ENCODE measurements at places on chromosomes 6 and 20. TPM values are rescaled to one million over a fixed set of nuclear protein-coding genes. Genes with fewer than 3 reads are reported as not detected.
A peak's percentile ranks its signal among the peaks of the same experiment; 100 is the strongest.

Gene WFDC10B
- not detected for total RNA-seq

Gene HDGFL1
- total RNA-seq, result not detected

Gene HLA-G
- 1.1 TPM for total RNA-seq

Gene RHAG
- not detected for total RNA-seq

Gene ALDH5A1
- 13.6 TPM for total RNA-seq

Gene FUT9
- 0.13 TPM for total RNA-seq

Gene GLP1R
- 0.95 TPM for total RNA-seq

Gene FAXC
- total RNA-seq, result 4.2 TPM

Gene PRL
- total RNA-seq, result not detected

Gene VNN1
- 0.38 TPM for total RNA-seq

Gene UBR2
- total RNA-seq, result 18.5 TPM

Gene MUCL3
- not detected for total RNA-seq

Gene CTAGE9
- not detected for total RNA-seq

Gene PPIL6
- 4.5 TPM for total RNA-seq

GRCh38 chr20:2264118-2264517, 31.7 kb upstream of the TGM3 start:
- no peak for DNase-seq
- H3K27me3 ChIP-seq, result peaks cover 3% of the 10 kb centered on the region
- H3K27ac ChIP-seq, result no peak overlapping the region
- no peak overlapping the region for H3K4me3 ChIP-seq
- H3K36me3 ChIP-seq, result no peaks in the 10 kb centered on the region
- peaks cover 6% of the 10 kb centered on the region for H3K4me1 ChIP-seq

GRCh38 chr20:24771542-24772061, 177.5 kb upstream of the CST7 start:
- H3K4me3 ChIP-seq, result no peak overlapping the region
- H3K27ac ChIP-seq, result no peak overlapping the region
- H3K36me3 ChIP-seq, result no peaks in the 10 kb centered on the region
- peak; percentile 53 for DNase-seq

- no peak for DNase-seq
- no peak overlapping the region for H3K4me3 ChIP-seq
- no peaks in the 10 kb centered on the region for H3K36me3 ChIP-seq
- no peaks in the 10 kb centered on the region for H3K4me1 ChIP-seq
- peaks cover 26% of the 10 kb centered on the region for H3K27me3 ChIP-seq
These were observed 60.6 kb downstream of the OTOR start for GRCh38 chr20:16808796-16809195.

DNA sequence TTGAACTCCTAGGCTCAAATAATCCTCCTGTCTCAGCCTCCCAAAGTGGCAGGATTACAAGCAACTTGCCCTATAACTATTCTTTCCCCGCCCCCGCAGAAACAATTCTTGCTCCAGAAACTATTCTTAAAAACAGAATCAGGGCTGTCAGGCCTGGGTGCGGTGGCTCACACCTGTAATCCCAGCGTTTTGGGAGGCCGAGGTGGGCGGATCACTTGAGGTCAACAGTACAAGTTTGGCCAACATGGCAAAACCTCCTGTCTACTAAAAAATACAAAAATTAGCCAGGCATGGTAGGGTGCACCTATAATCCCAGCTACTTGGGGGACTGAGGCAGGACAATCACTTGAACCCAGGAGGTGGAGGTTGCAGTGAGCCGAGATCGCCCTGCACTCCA, 31.2 kb downstream of the SAMHD1 start:
- peaks cover 62% of the 10 kb centered on the region for H3K36me3 ChIP-seq
- DNase-seq, result no peak
- H3K27ac ChIP-seq, result no peak overlapping the region
- peaks cover 5% of the 10 kb centered on the region for H3K4me1 ChIP-seq
- H3K27me3 ChIP-seq, result no peaks in the 10 kb centered on the region
- H3K4me3 ChIP-seq, result no peak overlapping the region

- no peak for DNase-seq
- no peaks in the 10 kb centered on the region for H3K36me3 ChIP-seq
- H3K27ac ChIP-seq, result no peak overlapping the region
- no peak overlapping the region for H3K4me3 ChIP-seq
- H3K4me1 ChIP-seq, result peaks cover 4% of the 10 kb centered on the region
- H3K27me3 ChIP-seq, result no peaks in the 10 kb centered on the region
These were observed 36.5 kb downstream of the ATP9A start for GRCh38 chr20:51731731-51732095.

DNA sequence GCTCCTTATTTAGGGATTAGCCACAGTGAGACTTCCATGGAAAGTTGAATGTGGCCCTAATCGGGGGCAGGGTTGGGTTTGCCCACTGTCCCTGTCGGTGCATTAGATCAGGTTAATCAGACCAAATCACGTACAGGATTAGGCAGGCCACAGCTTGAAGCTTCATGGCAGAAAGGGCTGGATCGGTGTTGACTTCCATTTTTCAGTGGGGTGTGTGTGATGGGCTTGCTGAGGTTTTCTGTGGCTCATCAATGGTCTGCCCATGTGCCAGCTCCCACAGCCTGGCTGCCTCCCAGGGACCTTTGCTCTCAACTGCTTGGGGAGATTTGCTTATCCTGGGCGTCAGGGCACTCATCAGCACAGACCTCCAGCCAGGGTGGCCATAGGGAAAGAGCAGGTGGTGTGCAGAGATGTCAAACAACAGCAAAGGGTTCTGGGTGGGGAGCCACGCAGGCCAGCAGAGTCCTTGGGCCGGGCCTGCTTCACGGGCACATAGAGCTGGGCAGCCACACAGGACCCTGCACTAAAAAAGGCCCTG, 130.7 kb downstream of the TFAP2C start:
- no peak overlapping the region for H3K4me3 ChIP-seq
- no peaks in the 10 kb centered on the region for H3K36me3 ChIP-seq
- no peak for DNase-seq
- H3K27me3 ChIP-seq, result no peaks in the 10 kb centered on the region
- H3K27ac ChIP-seq, result no peak overlapping the region

GRCh38 chr20:60541991-60542390, 583.8 kb downstream of the CDH26 start:
- H3K27ac ChIP-seq, result no peak overlapping the region
- DNase-seq, result no peak
- no peaks in the 10 kb centered on the region for H3K36me3 ChIP-seq
- H3K4me3 ChIP-seq, result no peak overlapping the region

- DNase-seq, result no peak
- no peaks in the 10 kb centered on the region for H3K36me3 ChIP-seq
- no peaks in the 10 kb centered on the region for H3K27me3 ChIP-seq
- no peak overlapping the region for H3K27ac ChIP-seq
- H3K4me3 ChIP-seq, result no peak overlapping the region
These were observed 10.1 kb upstream of the SSR1 start for GRCh38 chr6:7323074-7323473.

GRCh38 chr20:23197836-23198235, 111.7 kb upstream of the CD93 start:
- H3K4me1 ChIP-seq, result peaks cover 19% of the 10 kb centered on the region
- no peak overlapping the region for H3K27ac ChIP-seq
- H3K27me3 ChIP-seq, result no peaks in the 10 kb centered on the region
- no peak for DNase-seq

DNA sequence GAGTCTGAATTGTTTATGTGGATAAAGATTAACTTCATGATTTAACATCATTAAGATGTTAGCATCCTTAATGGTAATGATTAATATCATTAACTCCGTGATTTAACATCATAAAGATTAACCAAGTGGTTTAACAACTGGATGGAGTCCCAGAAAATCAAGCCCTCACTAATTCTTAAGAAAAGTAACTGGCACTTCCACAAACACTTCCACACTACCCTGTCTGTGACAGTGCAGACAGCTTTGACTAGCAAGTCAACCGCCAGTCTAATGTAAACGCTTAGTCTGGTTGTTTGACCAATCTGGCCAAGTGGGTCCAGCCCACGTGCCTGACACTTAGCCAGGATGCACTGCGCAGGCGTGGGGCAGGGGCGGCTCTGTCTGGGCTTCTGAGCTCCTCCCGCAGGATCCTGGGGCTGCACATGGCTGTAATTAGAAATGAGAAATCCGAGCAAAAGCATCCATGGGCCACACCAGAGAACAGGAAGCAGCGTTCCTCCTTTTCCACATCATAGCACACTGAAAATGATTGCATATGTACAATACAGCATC, 424.2 kb downstream of the FOXA2 start:
- no peak overlapping the region for H3K4me3 ChIP-seq
- no peaks in the 10 kb centered on the region for H3K36me3 ChIP-seq
- peak overlapping the region; percentile 4 for H3K27ac ChIP-seq
- H3K4me1 ChIP-seq, result no peaks in the 10 kb centered on the region
- no peaks in the 10 kb centered on the region for H3K27me3 ChIP-seq
- DNase-seq, result no peak

DNA sequence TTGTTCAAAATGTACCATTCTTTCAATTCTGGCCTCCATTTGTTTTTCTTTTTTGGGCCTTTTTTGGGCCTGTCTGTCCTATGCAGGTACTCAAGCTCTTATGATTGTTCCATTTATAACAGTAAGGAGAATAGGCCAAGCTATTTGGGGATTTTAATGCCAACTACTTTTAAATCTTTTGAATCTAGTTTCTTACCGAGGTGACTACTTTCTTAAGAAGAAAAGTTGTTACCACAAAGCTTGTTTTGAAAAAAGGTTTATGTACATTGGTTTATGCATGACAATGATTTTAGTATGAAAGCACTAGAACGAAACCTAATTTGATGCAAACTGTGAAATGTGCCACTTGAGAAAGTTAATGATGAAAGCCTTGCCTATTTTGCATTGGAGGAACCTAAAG, 98.3 kb upstream of the MTHFD1L start:
- no peaks in the 10 kb centered on the region for H3K27me3 ChIP-seq
- H3K4me1 ChIP-seq, result peaks cover 29% of the 10 kb centered on the region
- no peak overlapping the region for H3K4me3 ChIP-seq
- H3K36me3 ChIP-seq, result no peaks in the 10 kb centered on the region
- no peak overlapping the region for H3K27ac ChIP-seq
- DNase-seq, result no peak

- H3K36me3 ChIP-seq, result no peaks in the 10 kb centered on the region
- no peak overlapping the region for H3K27ac ChIP-seq
- H3K4me3 ChIP-seq, result no peak overlapping the region
- no peaks in the 10 kb centered on the region for H3K27me3 ChIP-seq
- no peaks in the 10 kb centered on the region for H3K4me1 ChIP-seq
These were observed 148.3 kb downstream of the SMOC2 start for GRCh38 chr6:168589275-168589674.

- no peaks in the 10 kb centered on the region for H3K27me3 ChIP-seq
- H3K27ac ChIP-seq, result no peak overlapping the region
- no peaks in the 10 kb centered on the region for H3K36me3 ChIP-seq
- DNase-seq, result no peak
- no peak overlapping the region for H3K4me3 ChIP-seq
These were observed 43.0 kb upstream of the CCR6 start for GRCh38 chr6:167079853-167080297.

DNA sequence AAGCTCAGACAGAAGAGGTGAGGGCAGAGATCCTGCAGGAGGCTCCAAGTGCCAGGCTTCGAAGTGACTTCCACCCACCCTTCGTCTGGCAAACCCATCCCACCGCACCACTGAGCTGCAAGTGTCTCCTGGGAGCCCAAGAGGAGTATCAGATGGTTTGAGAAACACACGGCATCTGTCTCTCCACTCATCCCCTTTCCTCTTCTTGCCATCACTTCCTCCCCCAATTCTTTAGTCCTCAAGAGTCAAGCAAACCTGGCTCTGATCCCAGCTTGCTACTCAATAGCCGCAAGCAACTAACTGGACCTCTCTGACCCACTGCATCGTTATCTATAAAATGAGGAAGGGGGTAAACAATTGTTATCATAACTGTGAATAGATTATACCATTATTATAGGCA, 142.1 kb downstream of the BMP7 start:
- no peak overlapping the region for H3K27ac ChIP-seq
- DNase-seq, result no peak
- H3K4me3 ChIP-seq, result no peak overlapping the region
- H3K36me3 ChIP-seq, result no peaks in the 10 kb centered on the region

DNA sequence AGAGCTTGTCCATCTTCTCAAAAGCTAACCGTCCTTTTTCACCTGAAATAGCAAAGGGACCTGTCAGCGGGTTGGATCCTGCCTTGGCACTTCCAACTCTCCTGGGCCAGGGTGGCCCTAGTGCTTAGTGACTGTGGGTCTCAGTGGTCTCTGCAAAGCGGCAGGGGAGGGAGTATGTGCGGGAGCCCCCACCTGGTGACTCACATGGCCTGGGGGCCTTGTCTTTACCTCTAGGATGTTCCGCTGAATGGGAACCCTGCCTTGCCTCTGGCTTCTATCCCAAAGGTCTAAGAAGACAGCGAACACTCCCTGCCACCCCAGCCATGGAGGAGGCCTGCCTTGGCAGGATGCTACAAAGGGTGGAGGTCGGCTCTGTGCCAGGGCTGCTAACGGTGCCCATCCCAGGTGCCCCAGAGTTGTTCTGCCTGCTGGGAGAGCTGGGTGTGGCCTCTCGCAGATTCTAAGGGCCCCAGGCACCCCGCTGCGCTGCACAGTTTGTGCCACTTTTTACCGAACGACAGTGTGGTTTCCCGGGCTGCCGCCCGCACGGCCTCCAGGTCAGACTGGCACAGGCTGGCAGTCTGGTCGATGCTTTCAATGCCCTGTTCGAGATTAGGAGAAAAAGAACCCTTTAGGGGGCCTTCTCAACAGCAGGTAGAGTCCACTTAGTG, 77.2 kb downstream of the PTPN1 start:
- H3K4me3 ChIP-seq, result no peak overlapping the region
- no peak for DNase-seq
- H3K36me3 ChIP-seq, result peaks cover 53% of the 10 kb centered on the region

DNA sequence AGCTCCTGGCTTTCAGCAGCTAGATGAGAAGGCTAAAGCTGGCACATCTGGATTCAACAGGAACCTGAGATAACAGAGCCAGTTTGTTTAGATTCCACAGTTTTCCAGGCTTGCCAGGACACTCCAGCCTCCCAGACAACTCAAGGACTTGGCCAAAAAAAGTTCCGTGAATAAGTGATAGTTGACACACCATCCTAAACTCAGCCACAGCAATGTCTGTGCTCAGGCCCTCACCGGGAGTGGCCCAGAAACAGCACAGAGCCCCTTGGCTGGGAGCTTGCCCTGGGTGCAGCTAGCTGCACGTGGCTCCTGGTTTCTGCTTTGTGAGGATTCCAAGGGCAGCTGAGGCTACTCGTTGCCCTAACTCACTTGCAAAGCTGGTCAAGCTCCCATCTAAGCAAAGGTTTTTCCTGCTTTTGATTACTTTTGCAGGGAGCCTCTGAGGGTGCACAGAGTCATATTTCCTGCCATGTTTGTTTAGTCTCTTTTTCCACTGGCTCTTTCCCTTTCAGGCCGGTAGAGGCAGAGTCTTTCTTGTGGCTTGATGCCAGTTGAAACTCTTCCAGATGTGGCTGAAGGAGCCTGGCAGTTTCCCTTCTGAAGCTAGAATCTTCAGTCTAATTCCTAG, 118.3 kb upstream of the ECI2 start:
- H3K27ac ChIP-seq, result no peak overlapping the region
- H3K27me3 ChIP-seq, result no peaks in the 10 kb centered on the region
- DNase-seq, result no peak
- H3K4me3 ChIP-seq, result peak overlapping the region; percentile 2
- no peaks in the 10 kb centered on the region for H3K36me3 ChIP-seq
- peaks cover 16% of the 10 kb centered on the region for H3K4me1 ChIP-seq

- peaks cover 5% of the 10 kb centered on the region for H3K4me1 ChIP-seq
- H3K4me3 ChIP-seq, result no peak overlapping the region
- no peak overlapping the region for H3K27ac ChIP-seq
- no peaks in the 10 kb centered on the region for H3K36me3 ChIP-seq
- no peak for DNase-seq
These were observed 378.7 kb downstream of the RNGTT start for GRCh38 chr6:88584581-88585275.

- H3K4me1 ChIP-seq, result no peaks in the 10 kb centered on the region
- DNase-seq, result no peak
- H3K27me3 ChIP-seq, result no peaks in the 10 kb centered on the region
- no peak overlapping the region for H3K27ac ChIP-seq
- H3K36me3 ChIP-seq, result no peaks in the 10 kb centered on the region
- H3K4me3 ChIP-seq, result no peak overlapping the region
These were observed 309.0 kb upstream of the BTBD3 start for GRCh38 chr20:11608736-11609135.

All from suprapubic skin (tissue), 4 donors.